ENCODE measurements at places on chromosomes 16 and 17. TPM values are rescaled to one million over a fixed set of nuclear protein-coding genes. Genes with fewer than 3 reads are reported as not detected.

Gene CDRT15
- total RNA-seq, result not detected

Gene ITGAX
- 26.7 TPM for total RNA-seq

Gene WNT9B
- not detected for total RNA-seq

Gene FAM234A
- total RNA-seq, result 21.0 TPM

Gene TNS4
- total RNA-seq, result 9.7 TPM

- H3K36me3 ChIP-seq, result no peaks in the 10 kb centered on the region
- peaks cover 17% of the 10 kb centered on the region for H3K4me1 ChIP-seq
- DNase-seq, result no peak
- H3K4me3 ChIP-seq, result no peak overlapping the region
- H3K27me3 ChIP-seq, result peaks cover 27% of the 10 kb centered on the region
Observed at GRCh38 chr17:57880086-57880456, 30.2 kb upstream of the MRPS23 start.

GRCh38 chr17:76359375-76359774 lies 5.7 kb upstream of the PRPSAP1 start:
- no peaks in the 10 kb centered on the region for H3K36me3 ChIP-seq
- peaks cover 16% of the 10 kb centered on the region for H3K27me3 ChIP-seq
- no peak overlapping the region for H3K27ac ChIP-seq
- no peak overlapping the region for H3K4me3 ChIP-seq
- H3K4me1 ChIP-seq, result peaks cover 8% of the 10 kb centered on the region

DNA sequence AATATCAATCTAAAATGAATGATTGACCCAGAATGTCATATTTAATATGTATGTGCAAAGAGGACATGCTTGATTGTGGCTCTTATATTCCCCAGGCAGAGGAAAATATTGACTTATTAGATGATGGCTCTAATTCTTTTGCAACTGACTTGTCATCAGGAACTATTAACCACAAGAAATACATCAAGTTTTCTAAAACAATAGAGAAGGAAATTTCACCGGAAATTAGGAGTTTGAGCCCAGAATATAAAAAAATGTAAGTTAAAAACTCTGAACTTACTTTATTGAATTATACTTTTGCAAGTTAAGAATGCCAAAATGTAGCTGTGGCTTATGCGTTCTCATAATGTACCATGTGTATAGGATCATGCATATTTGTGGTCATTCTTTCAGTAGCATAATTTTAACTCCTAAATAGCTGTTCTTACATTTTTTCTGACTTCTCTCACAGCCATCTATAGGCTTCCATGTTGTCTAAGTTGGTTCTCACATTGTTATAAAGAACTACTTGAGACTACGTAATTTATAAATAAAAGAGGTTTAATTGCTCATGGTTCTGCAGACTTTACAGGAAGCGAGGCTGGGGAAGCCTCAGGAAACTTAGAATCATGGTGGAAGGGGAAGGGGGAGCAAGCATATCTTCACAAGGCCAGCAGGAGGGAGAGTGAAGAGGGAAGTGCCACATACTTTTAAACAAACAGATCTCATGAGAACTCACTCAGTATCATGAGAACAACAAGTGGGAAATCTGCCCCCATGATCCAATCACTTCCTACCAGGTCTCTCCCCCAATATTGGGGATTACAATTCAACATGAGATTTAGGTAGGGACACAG lies 11.6 kb downstream of the EFCAB13 start:
- H3K27ac ChIP-seq, result no peak overlapping the region
- peaks cover 20% of the 10 kb centered on the region for H3K36me3 ChIP-seq
- no peak for DNase-seq
- no peak overlapping the region for H3K4me3 ChIP-seq
- no peaks in the 10 kb centered on the region for H3K27me3 ChIP-seq
- H3K4me1 ChIP-seq, result no peaks in the 10 kb centered on the region

DNA sequence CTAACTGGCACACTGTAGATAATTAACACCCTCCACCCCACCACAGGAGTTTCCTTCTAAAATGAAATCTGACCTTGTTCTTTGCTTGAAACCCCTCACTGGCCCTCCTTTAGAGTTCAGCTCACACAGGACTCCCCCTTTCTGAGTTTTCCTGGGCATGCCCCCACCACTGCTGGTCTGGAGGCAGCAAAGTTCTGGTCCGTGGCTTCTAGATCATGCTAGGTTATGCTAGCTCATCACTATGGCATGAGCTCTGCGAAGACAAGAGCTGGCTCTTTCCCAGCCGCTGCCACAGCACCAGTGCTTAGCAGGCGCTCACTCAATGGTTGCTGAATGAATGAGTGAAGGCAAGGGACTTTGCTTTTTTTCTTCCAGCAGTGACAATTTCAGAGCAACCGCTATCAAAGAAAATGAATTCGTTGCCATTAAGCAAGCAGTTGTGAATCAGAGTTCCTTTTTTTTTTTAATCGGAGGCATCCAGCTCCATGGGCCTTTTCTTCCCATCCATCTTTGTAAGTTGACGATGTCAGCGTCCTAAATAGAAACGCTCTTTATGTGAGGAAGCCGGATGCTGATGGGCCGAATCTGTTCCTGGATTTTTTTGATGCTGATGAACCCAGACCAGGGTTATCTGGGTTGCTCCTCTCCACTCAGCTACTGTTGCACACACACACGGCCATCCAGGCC lies 80.8 kb upstream of the NOL11 start:
- H3K27ac ChIP-seq, result no peak overlapping the region
- no peaks in the 10 kb centered on the region for H3K4me1 ChIP-seq
- DNase-seq, result no peak
- H3K36me3 ChIP-seq, result peaks cover 6% of the 10 kb centered on the region
- no peaks in the 10 kb centered on the region for H3K27me3 ChIP-seq

DNA sequence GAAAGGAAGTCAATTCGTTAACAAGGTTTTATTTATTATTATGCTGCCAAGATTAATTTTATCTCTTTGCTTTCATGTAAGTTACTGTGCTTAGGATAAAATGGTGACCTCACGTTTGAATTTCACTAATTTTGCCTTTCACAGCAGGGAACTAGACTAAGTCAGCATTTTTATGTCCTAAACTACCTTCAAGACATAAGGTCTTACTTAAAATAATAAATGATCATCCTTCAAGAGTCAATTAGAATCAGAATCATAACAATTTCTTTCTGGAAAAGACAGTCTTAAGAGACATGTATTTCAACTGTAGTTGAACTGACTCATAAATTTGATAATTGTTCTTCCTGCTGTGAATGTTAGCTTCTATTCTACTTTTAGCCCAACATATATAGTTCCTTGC lies 893.8 kb downstream of the KCNJ2 start:
- H3K27me3 ChIP-seq, result no peaks in the 10 kb centered on the region
- no peaks in the 10 kb centered on the region for H3K4me1 ChIP-seq
- H3K36me3 ChIP-seq, result no peaks in the 10 kb centered on the region
- no peak for DNase-seq
- no peak overlapping the region for H3K27ac ChIP-seq

GRCh38 chr16:31135535-31136286 lies at the start of gene PRSS8:
TSS of gene PRSS8 (minus strand) at chr16:31135727. CDS start at chr16:31135498, 229 bp downstream.
- no peak within 1 kb of the TSS for H3K27ac ChIP-seq
- H3K36me3 ChIP-seq, result no peaks in the 10 kb centered on the region

- no peaks in the 10 kb centered on the region for H3K4me1 ChIP-seq
- H3K4me3 ChIP-seq, result no peak overlapping the region
- peaks cover 55% of the 10 kb centered on the region for H3K36me3 ChIP-seq
Observed at GRCh38 chr16:24571096-24571495, 31.7 kb downstream of the RBBP6 start.

DNA sequence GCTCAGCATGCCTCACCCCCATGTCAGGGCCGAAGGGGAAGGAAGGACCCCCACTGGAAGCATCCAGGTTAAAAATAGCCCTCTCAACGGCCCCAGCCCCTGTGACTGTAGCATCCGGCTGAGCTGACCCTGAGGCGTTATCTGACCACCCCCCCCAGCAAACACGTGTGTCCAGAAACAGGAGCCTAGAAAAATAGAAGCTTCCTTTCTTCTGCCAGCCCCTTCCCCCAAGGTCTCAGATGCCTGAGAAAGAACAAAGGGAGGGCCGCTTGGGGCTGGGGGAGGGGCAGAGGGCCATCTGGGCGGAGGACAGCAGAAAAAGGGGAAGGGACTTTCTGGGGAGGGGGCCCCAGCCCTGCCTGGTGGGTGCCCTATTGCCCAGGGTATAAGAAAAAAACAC lies 55.8 kb downstream of the ACTG1 start:
- no peaks in the 10 kb centered on the region for H3K27me3 ChIP-seq
- no peak for DNase-seq
- H3K4me1 ChIP-seq, result peaks cover 8% of the 10 kb centered on the region
- no peak overlapping the region for H3K27ac ChIP-seq

DNA sequence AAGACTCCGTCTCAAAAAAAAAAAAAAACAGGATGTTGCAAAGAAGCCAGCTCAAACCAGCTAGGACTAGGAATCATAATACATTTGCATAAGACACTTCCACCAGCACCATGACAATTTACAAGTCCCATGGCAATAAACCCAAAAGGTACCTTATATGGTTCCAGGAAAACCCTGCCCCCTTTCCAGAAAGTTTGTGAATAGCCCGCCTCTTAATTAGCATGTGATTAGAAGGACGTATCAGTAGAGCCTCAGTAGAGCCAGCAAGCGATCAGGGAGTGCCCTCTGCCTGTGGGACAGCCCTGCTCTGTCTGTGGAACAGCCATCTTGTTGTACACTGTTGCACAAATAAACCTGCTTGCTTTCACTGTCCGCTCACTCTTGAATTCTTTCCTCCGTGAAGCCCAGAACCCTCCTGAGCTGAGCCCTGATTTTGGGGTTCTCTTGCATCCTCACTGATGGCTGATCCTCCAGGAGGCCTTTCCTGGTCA lies 14.0 kb downstream of the NUPR1 start:
- H3K27ac ChIP-seq, result no peak overlapping the region
- peaks cover 10% of the 10 kb centered on the region for H3K27me3 ChIP-seq
- no peaks in the 10 kb centered on the region for H3K36me3 ChIP-seq
- H3K4me3 ChIP-seq, result no peak overlapping the region
- DNase-seq, result no peak
